Activated CD8-positive, alpha-beta memory T cell treated with anti-CD3 and anti-CD28 coated beads, Interleukin-2, amount 50 U/mL, for 48 hours (primary cell): ENCODE measurements at places on chromosomes 5 and 9.

GRCh38 chr5:134383980-134384697 is 12.8 kb downstream of the UBE2B start:
- DNase-seq = no peak

DNA sequence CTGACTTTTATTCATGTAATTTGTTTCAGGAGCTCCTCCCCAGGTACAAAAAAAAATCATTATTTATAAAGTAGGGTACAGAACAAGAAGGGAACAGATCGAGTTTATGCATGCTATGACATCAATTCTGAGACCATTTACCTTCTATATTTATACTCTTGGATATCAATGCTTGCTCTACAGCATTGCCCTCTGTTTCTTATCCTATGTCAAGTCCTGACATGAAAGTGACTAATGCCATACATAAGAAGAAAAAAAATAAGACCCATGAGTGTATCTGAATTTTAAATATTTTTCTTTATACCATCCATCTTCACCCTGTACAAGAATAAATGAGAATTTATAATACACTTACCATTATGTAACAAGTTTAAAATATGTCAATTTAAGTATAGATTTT is 2016.3 kb upstream of the CDH9 start:
- no peak for DNase-seq

DNA sequence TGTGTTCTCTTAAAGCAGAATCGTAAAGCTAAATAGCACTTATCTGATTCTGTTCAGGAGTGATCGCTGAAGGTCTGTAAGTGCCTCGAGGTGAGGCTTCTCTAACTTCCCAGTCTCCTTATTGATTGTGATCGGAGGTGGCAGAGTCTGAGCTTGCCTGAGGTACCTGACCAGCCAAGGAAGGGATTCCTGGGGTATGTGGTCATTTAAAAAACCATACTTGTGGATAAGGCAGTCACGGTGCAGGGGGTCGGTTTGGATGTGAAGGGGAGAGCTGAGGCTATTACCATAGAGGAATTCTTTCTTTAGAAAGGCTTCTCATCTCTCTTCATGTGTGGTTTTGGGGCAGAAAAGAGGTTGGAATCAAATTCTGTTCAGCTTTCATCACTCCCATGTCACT is 193.7 kb downstream of the TLE4 start:
- DNase-seq = no peak

- no peak for DNase-seq
These were observed 624.2 kb downstream of the PRR16 start for GRCh38 chr5:121088341-121088740.

GRCh38 chr5:174708476-174709207 is 15.7 kb upstream of the MSX2 start:
- no peak for DNase-seq

- DNase-seq = no peak
These were observed 453.9 kb downstream of the NFIB start for GRCh38 chr9:13860019-13860418.

GRCh38 chr5:6578676-6579343 is 54.0 kb downstream of the NSUN2 start:
- no peak for DNase-seq

GRCh38 chr5:87340716-87341115 is 72.0 kb downstream of the CCNH start:
- DNase-seq = no peak

DNA sequence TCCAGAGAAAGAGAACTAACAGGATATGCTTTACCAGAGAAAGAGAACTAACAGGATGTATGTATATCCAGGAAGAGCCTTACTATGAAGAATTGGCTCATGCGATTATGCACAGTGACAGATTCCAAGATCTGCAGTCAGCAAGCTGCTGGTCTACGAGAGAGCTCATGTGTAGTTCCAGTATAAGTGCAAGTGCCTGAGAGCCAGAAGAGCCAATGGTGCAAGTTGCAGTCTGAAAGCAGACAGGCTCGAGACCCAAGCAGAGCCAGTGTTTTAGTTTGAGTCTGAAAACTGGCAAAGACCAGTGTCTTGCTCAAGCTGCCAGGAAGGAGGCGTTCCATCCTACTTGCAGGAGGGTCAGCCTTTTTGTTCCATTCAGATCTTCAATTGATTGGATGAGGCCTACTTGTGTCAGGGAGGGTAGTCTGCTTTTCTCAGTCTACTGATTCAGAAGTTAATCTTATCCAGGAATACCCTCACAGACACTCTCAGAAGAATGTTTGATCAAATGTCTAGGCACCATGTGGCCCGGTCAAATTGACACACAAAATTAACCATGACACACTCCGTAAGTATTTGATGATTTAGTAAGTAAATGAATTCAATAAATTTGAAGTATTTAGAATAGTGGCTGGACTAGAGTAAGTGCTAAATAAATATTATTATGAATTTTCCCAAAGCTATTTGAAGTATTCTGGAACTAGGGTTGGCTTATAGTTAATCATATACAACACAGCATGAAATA is 372.1 kb upstream of the SGCD start:
- no peak for DNase-seq

- DNase-seq = no peak
These were observed 24.6 kb downstream of the SMIM23 start for GRCh38 chr5:171810227-171810626.

DNA sequence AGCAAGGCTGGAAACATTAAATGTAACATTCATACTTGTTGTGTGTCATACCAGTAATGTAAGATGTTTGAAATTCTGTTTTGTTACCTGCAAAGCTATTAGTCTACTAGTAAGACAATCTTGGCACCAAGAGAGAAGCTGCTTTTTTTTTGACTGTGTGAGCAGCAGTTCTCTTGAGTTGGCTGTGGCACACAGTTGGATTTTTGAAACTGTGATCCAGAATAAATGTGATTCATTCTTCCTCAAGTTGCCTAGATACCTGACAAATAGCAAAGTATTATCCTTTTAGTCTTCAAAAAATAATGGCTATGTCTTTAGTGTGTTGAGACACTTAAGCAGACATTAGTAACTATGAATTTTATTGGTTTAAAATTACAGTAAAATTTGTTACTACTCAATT is 57.2 kb upstream of the HAPLN1 start:
- no peak for DNase-seq

DNA sequence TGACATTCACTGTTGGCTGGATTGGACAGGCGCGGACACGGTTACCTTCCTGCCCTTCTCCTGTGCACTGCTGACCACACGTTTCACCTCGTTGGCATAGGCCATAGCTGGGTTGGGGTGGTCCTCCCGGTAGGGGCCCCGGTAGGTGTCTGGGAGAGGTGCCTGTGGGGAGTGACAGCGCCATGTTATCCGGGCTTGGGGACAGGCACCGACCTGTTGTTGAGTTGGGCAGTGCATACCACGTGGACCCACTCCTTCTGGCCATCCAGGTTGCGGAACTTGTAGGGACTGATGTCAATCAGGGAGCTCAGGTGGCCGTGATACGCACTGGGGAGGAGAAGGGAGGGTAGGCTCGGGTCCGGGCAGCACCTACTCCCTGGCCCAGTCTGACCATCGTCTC is 8.2 kb downstream of the PHYKPL start:
- no peak for DNase-seq
